ENCODE measurements at places on chromosomes 5 and 9. TPM values are rescaled to one million over a fixed set of nuclear protein-coding genes. Genes with fewer than 3 reads are reported as not detected.
A peak's percentile ranks its signal among the peaks of the same experiment; 100 is the strongest.

DNA sequence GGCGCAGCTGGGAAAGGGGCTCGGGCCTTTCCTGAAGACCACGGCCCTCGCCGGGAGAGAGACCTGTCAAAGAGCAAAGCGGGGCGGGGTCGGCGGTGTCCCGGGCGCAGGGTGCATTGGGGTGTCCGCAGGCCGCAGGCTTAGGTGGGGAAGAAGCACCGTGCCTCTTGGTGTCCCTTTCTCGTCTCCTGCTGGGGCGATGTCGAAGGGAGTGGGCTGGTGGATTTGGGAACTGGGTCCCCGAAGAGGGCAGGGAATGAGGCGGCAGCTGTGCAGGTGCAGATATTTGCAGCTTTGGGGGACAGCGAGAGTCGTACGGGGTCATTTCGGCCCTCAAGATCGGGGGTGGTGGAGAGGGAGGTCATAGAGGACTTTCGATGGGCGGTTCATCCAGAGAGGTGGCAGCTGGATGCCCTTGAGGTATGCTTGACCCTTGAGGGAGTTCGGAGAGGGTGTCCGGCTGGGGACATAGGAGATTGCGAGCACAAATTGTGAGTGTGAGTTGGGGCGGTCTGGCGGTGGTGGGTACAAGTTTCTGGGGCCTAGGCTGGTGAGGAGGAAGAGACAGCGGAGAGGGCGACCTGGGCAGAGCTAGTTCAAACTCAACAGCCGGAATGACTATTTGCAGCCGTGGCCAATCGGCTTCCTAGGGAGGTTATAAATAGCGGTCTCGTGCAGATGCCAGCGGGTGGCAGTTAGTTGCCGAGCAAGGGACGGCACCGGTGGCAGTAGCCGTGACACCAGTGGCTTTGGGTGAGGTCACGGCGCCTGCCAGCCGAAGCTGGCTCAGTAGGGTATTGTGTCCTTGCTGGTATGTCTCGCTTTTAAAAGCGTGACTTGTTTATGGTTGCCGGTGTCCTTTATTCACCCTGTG, 601 bp downstream of the NNT start:
- DNase-seq = peak; percentile 68

Gene WNK2
- 175 TPM for total RNA-seq

DNA sequence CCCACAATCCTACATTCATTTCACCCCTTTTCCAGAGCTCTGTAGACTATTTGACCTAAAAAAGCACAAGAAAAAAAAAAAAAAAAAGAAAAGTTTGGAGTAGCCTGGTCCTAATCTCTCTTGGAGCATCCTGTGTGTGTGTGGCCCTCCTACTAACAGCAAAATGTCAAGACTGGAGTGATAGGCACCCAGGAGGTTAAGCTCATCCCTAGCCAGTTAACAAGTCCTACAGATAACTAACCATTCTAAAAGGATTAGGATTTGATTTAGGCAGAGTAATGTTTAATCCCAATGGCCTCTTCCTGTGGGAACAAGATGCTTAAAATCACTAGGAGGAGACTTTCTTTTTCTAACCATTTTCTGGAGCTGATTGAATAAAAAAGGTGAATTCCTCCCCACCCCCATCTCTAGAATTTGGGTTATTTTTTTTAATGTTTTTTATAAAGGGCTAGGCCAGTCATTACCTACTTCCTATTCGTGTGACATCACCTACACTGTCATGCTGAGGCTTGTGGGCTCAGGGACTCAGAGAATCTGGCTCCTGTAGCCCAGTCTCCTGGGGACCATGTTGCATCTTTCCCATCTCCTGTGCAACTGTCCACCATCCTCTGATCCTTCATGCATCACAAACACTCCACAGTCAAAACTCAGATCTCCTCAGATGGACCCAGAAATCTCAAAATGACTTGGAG, 43.2 kb upstream of the NR3C1 start:
- DNase-seq = no peak

DNA sequence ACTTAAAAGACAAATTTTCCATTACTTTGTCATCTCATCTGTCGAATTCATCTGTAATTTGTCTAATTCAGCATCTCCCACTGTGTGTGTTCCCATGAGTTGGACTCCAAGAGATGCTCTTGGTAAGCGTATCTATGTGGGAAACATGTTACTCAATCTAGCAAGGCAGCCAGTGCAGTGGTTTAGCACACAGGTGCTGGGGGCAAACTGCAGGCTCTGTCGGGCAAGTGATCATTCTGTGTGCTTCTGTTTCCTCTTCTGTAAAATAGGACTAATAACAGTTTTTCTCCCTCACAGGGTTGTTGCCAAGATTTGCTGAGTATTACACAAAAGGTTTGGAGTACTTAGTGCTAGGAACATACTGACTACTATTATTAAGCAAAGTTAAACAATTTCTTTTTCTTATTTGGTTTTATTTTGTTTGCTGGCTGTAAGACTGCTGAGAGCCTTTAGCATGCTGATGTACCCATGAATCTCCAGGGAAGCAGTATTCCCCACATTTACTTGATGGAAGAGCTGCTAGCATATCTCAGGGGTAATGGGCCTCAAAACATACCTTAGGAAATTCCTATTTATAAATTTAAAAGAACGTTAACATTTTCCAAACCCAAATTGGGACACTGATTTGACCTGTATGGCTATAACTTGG, 709 bp upstream of the GAPT start:
- no peak for DNase-seq

- no peak for DNase-seq
Measured at GRCh38 chr9:72921888-72922654, 30.8 kb downstream of the ALDH1A1 start.

- DNase-seq = no peak
Measured at GRCh38 chr5:91194824-91195381, 188.2 kb downstream of the ARRDC3 start.

Gene CKMT2
- total RNA-seq = 839 TPM

- DNase-seq = peak; percentile 32
Measured at GRCh38 chr9:3863111-3863528, 337.3 kb upstream of the RFX3 start.

Gene RBM18
- 30.3 TPM for total RNA-seq

GRCh38 chr5:66608501-66608900, 12.3 kb downstream of the MAST4 start:
- DNase-seq = no peak

Gene ENTPD2
- 2.2 TPM for total RNA-seq

- no peak for DNase-seq
Measured at GRCh38 chr5:31366941-31367340, 165.0 kb downstream of the DROSHA start.

Gene PFN3
- total RNA-seq = not detected

Gene SLC6A7
- total RNA-seq = not detected

GRCh38 chr9:131960851-131961495, 118.7 kb downstream of the MED27 start:
- DNase-seq = no peak

GRCh38 chr9:128684325-128685199, 4.5 kb upstream of the SET start:
- DNase-seq = peak; percentile 81

Gene LRRC14B
- 16.5 TPM for total RNA-seq

All from left cardiac atrium (tissue), 4 donors.